ENCODE measurements at places on chromosomes 2 and 18. TPM values are rescaled to one million over a fixed set of nuclear protein-coding genes. Genes with fewer than 3 reads are reported as not detected.
A peak's percentile ranks its signal among the peaks of the same experiment; 100 is the strongest.

Gene MYCN
- total RNA-seq = 15.6 TPM

GRCh38 chr2:238658820-238659219 lies 189.1 kb upstream of the TWIST2 start:
- DNase-seq = no peak

GRCh38 chr18:77092104-77093066 lies 40.2 kb downstream of the MBP start:
- no peak for DNase-seq

Gene KIF1A
- total RNA-seq = 0.89 TPM

DNA sequence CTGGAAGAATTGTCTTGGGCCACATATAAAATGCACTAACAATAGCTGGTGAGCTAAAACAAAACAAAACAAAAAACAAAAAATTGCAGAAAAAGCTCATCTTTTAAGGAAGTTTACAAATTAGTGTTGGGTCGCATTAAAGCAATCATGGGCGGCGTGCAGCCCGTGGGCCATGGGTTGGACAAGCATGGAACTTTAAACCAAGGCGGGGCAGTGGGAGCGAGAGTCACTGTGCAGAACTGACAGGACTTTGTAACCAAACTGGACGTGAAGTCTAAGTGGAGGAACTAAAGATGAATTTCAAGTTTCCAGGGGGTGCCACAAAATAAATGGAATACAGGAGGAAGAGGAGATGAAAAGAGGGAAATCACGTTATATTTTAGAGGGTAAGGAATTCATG lies 80.7 kb downstream of the PSMG2 start:
- no peak for DNase-seq

- DNase-seq = no peak
These were observed 110.5 kb downstream of the GATA6 start for GRCh38 chr18:22279741-22280452.

DNA sequence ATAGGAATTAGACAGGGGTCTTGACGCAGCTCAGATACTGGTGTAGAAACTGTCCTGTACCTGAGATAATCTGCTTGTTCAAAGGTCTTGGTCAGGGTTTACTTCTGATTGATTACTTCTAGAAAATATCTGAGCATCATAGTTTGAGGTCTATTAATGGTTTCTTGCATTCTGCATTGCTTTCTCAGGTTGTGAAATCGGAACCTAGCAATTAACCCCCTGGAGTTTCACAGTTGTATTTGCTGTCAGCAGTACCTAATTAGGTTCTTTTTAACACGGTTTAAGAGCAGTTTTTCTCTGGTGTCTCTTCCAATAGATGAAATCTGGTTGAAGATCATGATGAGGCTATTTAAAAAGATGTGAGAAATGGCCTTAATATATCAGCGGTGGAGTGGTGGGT lies 428.6 kb upstream of the SYT4 start:
- no peak for DNase-seq

- DNase-seq = peak; percentile 39
These were observed 126.6 kb downstream of the DPP4 start for GRCh38 chr2:161947406-161947805.

DNA sequence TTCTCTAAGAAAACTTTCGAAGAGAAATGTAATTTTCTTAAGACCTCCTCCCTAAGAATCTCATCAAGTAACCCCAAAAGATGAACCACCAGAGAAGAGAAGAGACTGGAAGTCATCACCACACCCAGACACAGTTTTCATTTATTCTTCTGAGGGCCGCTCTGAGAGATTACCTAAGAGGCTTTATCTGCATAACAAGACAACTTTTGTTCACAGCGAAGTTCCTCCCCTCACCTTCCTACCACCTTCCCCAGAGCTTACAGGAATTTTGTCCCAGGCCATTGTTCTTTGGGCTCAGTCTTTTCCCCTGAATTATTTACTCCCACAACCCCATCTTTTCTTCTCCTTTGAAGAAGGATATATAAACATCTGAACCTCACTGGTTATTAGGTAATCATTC lies 92.8 kb downstream of the AKAIN1 start:
- no peak for DNase-seq

Gene MAP3K19
- total RNA-seq = not detected

Gene SALL3
- total RNA-seq = under 0.01 TPM

Gene C2orf66
- total RNA-seq = 0.69 TPM

GRCh38 chr18:30970196-30970816 lies 72.2 kb downstream of the DSC3 start:
- peak; percentile 6 for DNase-seq

GRCh38 chr2:120388222-120389035 lies 42.5 kb downstream of the INHBB start:
- DNase-seq = no peak

- DNase-seq = no peak
These were observed 115.1 kb upstream of the GULP1 start for GRCh38 chr2:188176620-188177019.

- no peak for DNase-seq
These were observed 177.5 kb downstream of the TMEM18 start for GRCh38 chr2:499726-500125.

- DNase-seq = no peak
These were observed 79.1 kb downstream of the RBBP8 start for GRCh38 chr18:23012249-23012648.

Gene NEU4
- total RNA-seq = 0.30 TPM

Gene GRHL1
- 93.0 TPM for total RNA-seq

- peak; percentile 94 for DNase-seq
These were observed 96.7 kb upstream of the COL5A2 start for GRCh38 chr2:189276277-189276676.

Gene SMAD7
- 20.9 TPM for total RNA-seq

- DNase-seq = peak; percentile 45
These were observed 6.4 kb downstream of the ZEB2 start for GRCh38 chr2:144513388-144514101.

GRCh38 chr2:218344090-218344754 lies 12.4 kb upstream of the CATIP start:
- no peak for DNase-seq

GRCh38 chr2:160826496-160826895 lies 332.9 kb upstream of the RBMS1 start:
- DNase-seq = no peak

Gene FTCDNL1
- 2.2 TPM for total RNA-seq

- no peak for DNase-seq
These were observed 482.3 kb downstream of the TNS1 start for GRCh38 chr2:217520356-217521010.

DNA sequence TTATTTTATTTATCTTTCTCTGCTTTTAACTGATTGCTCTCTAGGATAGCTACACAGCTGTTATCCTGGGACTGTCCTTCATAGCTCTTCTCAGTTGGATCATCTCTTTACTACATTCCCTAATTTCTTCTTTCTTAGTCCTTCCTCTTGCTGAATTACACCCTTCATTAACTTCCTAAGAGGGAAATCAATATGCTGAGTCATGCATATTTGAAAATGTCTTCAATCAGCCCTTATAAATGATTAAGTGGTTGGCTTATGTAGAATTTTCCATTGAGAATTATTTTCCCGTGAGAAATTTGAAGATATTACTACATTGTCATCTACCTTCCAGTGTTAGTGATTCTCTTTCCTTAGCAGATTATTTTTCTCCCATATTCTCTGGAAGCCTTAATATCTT lies 214.2 kb downstream of the SOCS6 start:
- DNase-seq = no peak

GRCh38 chr2:197130318-197130717 lies 180.3 kb downstream of the ANKRD44 start:
- DNase-seq = no peak

Gene MC2R
- not detected for total RNA-seq

Gene CAPN14
- 0.49 TPM for total RNA-seq

Data from skin of body (tissue), 3 donors.